Fibroblast of upper back skin (primary cell): ENCODE measurements at places on chromosomes 3 and 15.

DNA sequence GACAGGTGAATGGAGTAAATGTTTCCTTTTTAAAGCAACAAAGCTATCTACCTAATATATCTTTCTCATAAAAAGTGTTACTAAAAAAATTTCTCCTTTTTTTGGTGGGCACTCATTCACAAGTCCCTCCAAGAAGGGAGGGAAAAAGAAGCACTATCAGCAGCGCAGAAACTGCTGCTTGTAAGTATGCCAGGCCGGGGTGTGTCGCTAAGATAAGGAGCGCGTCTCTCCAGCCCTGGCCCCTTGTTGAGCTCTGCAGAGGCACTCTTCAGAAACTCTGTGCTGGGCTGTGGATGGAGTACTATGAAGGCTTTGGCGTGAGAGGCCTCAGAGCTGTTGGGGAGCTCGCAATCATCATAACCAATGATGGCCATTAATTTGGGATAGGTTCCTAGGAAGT, 49.1 kb downstream of the ZDHHC3 start:
- no peak for DNase-seq

DNA sequence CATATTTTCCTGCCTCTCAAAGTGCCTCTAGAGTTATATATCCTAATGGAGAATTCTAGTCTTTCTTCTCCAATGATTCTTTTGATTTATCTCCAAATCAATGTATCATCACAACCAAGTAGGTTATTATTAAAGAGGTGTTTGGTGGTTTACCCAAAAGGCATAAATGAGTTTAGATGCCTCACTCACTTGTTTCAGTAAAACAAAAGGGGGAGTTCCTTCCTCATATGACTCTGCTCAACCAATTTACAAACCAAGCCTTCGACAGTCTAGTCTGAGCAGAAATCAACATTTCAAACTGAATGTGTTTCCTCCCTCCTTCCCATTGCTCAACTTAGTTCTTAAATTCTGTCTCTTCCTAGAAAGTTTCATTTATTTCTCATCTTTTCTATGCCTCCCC, 116.5 kb downstream of the TNIK start:
- no peak for DNase-seq

DNA sequence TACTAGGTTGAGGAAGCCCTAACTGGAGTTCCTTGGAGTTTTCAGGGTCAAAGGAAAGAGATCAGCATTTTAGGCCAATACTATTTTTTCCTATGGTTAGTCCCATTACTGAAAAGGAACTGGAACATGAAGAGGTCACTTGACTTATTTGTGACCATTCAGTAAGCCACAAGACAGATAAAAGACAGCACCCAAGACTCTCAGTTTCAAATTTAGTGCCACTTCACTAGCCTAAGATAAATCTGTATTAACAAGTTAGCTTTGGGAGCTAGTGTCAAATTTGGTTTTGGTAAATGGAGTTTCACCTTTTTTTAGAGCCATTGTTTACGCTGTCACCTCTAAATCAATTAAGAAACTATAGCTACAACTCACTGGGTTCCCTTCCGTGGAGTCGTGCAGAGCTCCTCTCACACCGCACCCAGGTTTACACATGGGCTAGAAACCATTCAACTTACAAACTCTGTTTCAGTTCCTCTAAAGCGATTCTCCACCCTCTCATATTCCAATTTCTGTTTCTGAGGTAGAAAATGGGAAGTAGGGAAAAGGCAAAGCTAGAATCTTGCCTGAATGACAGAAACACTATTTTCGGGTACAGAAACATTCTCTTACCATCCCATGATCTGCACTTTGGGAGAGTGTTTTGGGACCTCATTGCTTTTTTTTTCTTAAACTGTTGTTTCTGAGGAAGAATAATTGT, 14.4 kb downstream of the CCDC32 start:
- no peak for DNase-seq

DNA sequence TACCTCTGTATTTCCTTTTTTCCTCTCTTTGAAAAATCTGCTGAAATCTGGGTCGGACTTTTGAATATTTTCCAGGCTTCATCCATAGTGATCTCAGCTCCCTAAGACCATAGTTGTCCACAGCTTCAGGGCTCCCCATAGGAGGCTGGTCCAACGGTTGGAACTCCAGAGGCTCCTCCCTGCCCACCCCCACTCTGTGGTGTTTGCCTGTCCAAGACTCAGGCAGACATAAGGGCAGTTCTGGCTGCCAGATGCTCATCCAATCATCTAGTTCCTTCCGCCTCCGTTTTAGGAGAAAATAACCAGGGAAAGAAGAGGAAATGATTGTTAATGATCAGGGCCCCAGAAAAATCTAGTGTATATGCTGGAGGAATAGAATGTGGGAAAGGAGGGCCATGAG, 27.9 kb upstream of the PRTG start:
- DNase-seq, result peak; percentile 21

GRCh38 chr15:47602121-47602520, 115.2 kb upstream of the SEMA6D start:
- no peak for DNase-seq

GRCh38 chr3:126022741-126023359, 53.9 kb downstream of the ROPN1B start:
- no peak for DNase-seq

GRCh38 chr15:55422089-55422488, 13.8 kb downstream of the PIERCE2 start:
- DNase-seq, result no peak

DNA sequence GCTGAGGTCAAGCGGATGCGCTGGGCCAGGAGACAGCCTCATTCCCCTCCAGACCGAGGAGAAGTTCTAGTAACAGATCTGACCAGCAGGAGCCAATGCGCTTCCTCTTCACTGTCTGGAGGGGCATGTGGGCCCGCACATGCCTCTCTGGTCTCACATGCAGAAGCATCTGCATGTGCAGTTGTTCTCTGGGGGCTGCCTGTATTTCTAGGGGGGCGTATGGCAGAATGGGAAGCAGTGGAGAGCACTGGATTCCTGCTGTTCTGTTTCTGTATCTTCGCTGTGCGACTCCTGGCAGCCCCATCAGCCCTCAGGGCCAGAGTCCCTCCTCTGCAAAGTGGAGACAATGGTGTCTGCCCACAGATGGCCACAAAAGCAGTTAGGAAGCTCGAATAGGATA, 170.4 kb upstream of the IQSEC1 start:
- no peak for DNase-seq

DNA sequence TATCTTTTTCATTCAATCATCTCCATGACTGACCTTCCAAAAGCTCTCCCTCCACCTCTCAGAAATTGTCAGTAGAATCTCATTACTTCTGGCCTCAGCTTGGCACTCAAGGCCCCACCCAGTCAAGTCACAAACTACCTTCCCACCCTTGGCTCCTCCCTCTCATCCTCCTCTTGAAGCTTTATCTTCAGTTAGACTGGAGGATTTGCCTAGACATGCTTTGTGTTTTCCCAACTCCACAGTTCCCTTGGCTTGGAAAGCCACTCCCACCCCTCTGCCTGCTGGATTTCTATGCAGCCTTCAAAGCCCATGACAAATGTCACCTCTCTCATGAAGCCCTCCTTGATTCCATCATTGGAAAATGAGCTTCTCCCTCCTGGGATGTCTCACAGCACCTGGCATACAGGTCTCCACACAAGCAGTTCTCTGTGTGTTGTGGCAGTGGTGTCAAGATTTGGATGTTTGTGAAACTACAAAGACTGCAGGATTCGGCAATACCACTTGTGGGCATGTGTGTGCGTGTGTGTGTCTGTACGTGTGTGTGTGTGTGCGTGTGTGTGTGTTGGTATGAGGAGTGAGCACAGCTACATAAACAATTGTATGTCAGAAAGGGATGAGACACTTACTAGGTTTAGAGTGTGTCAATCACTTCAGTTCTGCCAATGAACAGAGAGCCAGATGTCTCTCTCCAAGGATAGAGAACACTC, 45.3 kb upstream of the VPS8 start:
- peak; percentile 46 for DNase-seq

DNA sequence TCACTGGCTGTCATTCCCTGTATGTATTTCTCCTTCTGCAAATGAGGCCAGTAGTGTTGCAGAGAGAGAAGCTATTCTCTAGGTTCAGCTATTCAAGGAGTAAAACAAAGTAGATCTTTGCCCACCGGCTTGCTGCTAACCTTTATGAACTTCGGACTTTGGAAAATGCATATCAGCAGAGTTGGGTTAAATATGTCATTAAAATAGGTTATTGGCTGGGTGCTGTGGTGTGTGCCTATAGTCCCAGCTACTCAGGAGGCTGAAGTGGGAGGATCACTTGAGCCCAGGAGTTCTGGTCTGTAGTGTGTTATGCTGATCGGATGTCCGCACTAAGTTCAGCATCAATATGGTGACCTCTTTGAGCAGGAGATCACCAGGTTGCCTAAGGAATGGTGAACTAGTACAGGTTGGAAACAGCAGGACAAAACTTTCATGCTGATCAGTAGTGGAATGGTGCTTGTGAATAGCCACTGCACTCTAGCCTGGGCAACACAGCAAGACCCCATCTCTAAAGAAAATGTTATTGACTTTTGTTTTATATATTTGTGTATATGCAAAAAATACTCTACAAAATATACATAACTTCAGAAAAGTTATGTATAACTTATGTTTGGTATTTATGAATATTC, 53.4 kb downstream of the SACM1L start:
- no peak for DNase-seq

DNA sequence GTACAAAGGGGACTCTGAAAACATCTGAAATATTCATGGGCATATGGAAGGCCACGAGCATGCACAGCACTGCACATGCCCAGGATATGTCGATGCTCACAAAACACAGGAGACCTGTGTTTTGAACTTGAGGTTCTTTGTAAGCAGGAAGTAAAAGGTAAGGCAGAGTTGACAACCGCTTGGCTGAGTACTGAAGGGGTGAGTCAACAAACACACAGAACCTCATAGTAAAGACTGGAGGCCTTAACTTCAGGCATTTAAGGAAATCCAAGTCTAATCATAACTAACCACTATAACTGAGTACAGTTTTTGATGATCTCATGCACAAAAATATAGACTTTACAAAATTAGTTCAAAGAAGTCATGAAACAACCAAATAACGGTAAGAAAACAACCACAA, 80.6 kb downstream of the MYO9A start:
- no peak for DNase-seq

DNA sequence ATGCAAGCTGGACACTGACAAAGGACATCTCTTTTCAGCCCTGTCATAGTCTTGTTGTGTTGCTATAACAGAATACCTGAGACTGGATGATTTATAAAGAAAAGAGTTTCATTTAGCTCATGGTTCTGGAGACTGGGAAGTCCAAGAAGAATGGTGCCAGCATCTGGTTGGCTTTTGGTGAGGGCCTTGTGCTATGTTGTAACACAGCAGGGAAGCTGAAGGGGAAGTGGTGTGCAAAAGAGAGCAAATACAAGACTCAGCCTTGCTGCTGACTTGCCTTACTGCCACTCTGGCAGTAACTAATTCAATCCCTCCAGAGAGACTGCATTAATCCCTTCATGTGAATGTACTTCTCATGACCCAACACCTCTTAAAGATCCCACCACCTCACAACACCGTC, 356.3 kb upstream of the PROK2 start:
- DNase-seq, result no peak

- DNase-seq, result no peak
Measured at GRCh38 chr15:99744142-99744541, 10.9 kb upstream of the LYSMD4 start.

- peak; percentile 33 for DNase-seq
Measured at GRCh38 chr3:132726341-132726823, 4.2 kb upstream of the NPHP3 start.

DNA sequence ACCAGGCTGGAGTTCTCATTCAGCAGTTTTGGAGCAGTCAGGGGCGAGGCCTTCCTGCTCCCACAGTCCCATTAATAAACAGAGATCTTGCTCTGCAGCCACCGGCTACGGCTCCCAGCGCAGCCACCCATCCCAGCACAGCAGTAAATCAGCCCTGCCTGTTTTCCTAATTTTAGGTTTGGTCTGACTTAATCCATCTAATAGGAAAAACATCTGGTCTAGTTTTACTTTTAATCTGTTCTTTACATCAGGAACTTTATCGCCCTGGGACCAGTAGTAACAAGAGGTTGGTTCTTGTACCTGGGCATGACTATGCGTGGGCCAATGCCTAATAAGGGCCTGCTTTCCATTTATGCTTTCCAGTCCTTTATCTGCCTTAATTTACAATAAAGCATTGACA, 264.0 kb upstream of the DPH6 start:
- no peak for DNase-seq

GRCh38 chr15:101129851-101130380, 121.9 kb downstream of the CHSY1 start:
- no peak for DNase-seq

DNA sequence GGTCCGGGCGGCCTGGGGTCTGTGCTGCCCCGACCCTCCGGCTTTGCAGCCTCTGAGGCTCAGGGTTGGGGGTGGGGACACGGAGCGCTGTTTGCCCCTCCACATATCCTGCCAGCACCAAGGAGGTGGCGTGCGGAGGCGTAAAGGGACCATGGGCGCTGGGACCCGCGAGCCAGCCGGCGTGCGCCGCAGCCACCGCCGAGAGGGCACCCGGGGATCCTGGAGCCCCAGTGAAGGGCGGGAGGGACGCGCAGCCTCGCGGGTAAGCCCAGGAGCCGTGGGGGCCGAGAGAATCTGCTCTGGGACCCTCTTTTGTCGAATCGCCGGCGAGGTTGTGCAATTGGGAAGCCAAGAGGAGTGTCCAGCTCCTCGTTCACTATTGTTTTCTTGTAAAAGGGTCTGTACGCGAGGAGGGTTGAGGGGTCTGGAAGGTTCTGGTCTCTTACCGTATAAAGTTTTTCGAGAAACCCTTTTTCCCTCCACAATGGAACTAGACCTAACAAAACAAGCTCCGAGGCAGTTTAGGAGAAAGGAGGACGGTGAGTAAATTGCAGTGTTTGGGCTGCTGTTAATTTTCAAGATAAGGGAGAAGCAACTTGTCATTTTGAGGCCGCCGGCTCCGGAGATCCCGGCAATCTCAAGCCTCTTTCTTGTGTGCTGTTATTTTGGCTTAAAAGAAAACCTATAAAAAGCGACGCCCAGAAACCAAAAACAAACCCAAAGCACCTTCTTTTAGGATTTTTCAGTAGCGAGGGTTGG, 29.9 kb upstream of the ST3GAL6 start:
- DNase-seq, result no peak

- no peak for DNase-seq
Measured at GRCh38 chr3:111392894-111393398, 149.1 kb upstream of the CD96 start.

GRCh38 chr3:88142094-88142624, 7.6 kb upstream of the C3orf38 start:
- DNase-seq, result peak; percentile 40

GRCh38 chr3:194051366-194052149, 84.4 kb upstream of the HES1 start:
- no peak for DNase-seq

GRCh38 chr15:76368122-76368621, 31.6 kb downstream of the ISL2 start:
- no peak for DNase-seq

GRCh38 chr3:8644748-8645390, at the start of gene SSUH2:
SSUH2 (minus strand) TSS chr3:8644798; CDS start chr3:8644758, 40 bp downstream.
- no peak for DNase-seq
